SK-N-DZ (cell line): ENCODE measurements at places on chromosomes 3 and 15.

DNA sequence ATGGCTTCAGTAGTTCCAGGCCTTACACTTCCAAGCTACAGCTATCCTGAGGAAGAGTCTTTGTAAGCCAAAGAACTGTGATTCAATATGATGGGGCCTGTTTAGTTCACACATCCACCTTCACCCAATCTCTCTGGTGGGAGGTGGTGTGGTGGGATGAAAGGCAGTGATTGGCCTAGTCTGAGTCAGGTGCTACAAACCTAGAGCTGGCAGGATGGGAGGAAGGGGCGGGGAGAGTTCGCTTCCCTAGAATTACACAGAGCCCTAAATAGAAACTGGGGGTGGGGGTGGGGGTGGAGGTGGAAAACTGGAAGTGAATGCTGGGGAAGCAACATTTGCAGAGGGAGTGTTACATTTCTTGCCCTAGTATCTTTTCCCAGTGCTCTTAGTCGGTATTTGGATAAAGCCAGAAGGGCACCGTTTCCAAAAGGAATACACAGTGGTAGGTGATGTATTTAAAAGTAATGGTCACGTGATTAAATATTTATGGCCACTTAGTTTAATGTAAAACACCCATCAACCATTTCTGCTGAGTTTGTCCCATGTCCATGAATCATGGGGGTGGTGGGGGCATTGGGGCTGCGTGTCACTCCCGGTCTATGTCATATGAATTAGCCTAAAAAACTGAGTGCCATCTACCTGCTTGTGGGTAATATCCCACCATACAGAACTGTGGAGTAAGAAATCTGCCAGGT lies 247.6 kb upstream of the PROK2 start:
- no peak for DNase-seq

GRCh38 chr15:83305704-83306291 lies 21.3 kb upstream of the BNC1 start:
- DNase-seq, result peak; percentile 82

DNA sequence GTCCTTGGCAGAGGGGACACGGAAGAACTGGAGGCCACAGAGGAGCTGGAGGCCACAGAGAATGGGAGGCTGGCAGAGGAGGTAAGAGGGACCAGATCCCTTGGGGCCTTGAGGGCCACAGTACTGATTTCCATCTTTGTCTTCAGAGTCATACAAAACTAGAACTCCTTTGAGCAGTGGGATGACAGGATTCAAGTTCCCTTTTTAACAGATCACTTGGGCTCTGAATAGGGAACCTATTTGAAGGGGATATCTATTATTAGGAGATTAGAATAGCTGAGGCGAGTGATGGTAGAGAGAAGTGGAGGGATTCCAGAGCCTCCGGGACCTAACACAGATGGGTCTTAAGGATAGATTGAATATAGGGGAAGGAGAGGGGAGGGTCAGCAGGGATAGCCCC lies 55.7 kb downstream of the OXNAD1 start:
- DNase-seq, result no peak

DNA sequence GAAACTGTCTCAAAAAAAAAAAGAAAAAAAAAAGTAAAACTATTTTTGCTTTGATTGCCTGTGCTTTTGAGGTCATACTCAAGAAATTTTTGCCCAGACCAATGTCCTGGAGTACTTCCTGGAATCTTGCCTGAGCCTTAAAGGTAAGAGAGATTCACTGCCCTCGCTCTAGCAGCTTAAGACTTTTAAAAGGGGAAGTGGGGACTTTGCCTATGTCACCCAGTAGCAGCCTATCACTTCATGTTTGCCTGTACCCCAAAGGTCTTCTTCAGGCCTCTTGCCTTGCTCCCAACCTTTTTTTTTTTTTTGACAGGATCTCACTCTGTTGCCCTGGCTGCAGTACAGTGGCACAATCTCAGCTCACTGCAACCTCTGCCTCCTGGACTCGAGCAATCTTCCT lies 18.9 kb upstream of the GOLGB1 start:
- DNase-seq, result no peak

DNA sequence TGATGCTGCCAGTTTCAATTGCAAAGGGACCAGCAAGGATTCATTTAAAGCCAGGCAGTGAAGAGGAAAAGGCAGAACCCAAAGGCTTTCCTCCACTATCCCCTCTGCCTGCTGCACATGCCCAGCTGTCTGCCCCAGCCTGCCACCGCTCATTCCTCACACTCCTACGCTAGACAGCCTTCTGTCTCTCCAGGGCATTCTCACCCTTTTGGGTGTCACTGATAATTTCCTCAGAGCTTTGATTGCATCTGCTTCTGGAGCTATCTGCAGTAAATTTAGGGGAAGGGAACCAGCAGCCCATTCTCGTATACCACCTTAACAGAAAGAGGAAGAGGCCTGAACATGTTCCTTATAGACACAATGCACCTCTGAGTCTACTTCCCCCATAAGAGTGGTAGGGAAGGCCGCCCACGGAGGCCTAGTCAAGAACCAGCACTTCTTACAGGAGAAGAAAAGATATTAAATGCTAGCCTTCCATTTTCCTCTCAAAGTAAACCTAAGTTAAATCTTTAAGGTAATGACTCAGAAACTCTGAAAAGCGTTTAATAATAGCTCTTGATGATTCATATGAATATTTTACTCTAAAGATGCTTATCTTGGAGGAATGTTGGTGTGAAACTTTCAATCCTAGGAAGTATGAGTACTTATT lies 20.9 kb downstream of the NUDT16 start:
- DNase-seq, result no peak

GRCh38 chr3:144879701-144880100 lies 908.1 kb downstream of the DIPK2A start:
- DNase-seq, result no peak

- no peak for DNase-seq
Measured at GRCh38 chr3:182855076-182855475, 61.8 kb downstream of the ATP11B start.

GRCh38 chr3:44970926-44971490 lies 5.0 kb downstream of the ZDHHC3 start:
- DNase-seq, result no peak

- no peak for DNase-seq
Measured at GRCh38 chr3:52494445-52494844, 693 bp upstream of the STAB1 start.

DNA sequence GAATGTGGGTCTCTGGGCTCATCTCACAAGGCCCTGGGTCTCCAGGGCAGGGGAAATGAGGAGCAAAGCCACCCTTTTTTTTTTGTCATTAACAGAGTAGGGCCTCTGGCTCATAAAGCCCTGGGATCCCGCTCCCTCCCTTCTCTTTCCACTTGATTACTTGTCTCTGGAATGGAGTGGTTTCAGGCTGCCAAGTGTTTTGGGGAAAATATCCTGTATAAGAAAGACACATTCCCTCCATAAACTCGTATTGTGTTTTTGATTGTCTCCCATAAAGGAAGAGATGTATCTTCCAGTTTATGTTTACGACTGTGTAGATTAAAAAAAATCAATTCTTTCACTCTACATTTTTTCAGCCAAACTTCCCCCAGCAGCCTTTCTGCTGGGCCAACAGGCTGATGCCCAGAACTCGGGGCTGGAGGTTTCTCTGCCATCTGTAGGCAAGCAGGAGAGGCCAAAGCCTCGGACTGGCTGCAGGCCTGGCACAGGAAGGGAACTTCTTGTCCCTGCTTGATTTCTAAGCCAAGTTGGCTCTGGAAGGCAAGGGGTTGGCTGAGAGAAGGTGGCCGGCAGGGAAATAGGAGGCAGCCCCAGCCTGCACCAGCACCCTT lies 49.4 kb upstream of the INSYN1 start:
- DNase-seq, result no peak

DNA sequence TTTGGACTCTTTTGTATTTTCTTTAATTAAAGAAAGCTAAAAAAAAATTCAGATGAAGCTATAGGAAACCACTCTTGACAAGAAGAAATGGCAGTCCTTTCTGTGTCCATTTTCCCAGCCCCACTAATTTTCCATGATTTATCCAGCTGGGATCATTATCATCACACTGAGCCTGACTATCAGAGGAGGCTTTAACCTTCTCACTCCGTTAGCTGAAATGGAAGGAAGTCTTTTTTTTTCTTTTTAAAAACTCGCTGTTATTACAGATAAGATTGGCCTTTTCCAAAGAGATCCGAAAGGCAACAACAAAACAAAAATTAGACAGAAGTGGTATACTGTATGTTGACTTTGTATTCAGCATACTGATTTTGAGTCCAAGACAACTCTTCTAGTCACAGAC lies 366.2 kb upstream of the ROPN1 start:
- no peak for DNase-seq

DNA sequence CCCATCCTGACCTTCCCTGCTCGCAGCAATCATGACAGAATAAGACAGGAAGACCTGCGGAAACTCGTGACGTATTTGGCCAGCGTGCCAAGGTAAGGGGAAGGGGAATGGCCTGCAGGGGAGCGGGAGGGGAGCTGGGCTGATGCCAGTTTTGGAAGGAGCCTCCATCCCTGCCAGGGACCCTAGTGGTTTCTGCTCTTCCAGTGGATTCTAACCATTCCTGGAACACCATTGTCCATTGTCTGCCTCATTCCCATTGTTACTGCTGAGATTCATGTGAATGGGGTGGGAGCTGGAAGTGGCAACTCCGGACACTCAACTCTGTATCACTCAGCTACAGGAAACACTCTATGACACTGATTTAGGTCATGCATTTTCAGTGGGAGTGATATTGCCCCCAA lies 242.9 kb upstream of the ROPN1 start:
- DNase-seq, result no peak

GRCh38 chr3:127305499-127306060 lies 17.7 kb upstream of the PRR20G start:
- DNase-seq, result no peak

DNA sequence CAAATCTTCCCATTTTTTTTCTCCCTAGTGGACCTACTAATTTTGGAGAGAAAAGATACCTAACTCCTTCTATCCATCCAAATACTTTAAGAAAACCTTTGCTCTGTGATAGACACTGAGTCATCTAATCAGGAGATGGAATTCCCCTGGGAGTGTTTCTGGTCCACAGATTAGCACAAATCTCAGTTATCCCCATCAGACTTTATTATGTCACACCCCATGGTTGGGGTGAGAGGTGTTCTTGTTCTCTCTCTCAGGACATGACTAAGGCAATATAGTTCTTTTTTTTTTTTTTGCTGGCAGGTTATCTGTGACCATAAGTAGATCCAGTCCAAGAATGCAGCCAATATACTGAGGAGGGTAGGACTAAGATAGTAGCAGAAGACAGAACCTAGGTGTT lies 15.8 kb downstream of the SLC9A9 start:
- no peak for DNase-seq

GRCh38 chr3:130779031-130779430 lies 32.4 kb upstream of the PIK3R4 start:
- DNase-seq, result no peak

DNA sequence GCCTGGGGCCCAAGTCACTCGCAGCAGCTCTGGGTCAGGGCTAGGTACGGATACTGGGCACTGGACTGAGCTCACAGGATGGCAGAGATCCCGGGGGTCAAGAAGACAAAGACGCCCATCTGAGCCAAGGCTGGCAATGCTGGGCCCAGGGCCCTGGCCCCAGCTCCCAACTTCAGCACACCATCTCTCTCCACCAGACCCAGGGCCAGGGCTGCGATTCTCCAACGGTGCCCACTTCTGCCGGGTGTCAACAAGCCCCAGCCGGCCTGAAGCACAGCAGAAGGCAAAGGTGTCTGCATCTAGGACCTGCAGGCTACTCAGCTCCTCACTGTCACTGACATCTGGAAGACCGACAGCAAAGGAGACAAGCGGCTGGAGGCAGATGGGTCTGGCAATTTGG lies 8.6 kb downstream of the WDR73 start:
- no peak for DNase-seq

- DNase-seq, result no peak
Measured at GRCh38 chr3:194556086-194557056, 69.6 kb upstream of the ATP13A3 start.

DNA sequence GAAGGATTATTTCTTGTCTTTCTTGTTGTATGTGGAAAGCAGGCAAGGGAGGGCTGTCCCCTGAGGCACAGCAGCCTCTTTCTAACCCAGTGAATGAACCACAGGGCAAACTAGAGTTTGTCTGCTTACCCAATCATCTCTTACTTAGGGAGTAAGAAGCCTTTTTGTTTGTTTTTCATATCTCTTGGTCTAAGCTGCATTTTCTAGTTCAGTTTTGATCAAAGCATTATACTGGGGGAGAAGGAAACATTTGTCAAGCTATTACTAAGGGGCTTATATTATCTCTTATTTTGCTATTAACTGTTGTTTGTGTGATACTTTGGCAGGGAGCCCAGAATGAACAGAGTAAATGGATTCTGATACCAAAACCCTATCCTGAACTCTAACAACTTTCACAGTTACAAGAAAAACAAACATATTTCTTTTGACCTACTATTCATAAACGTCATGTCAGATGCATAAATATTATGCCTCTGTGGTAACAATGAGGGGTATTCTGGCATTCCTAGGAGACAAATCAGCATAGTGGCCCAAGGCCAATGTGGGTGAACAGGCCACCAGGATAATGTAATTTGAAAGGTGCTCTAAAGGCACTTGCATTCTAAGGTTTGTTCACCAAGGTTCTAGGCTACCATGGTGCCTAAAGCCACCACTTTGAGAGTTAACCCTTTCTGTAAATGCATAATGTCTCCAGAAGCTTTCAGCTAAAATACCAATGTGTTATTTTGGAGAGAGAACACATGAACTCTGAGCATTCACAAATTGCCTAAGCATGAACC lies 271.6 kb upstream of the ZPLD1 start:
- DNase-seq, result no peak

GRCh38 chr15:50260969-50261496 lies 4.5 kb downstream of the HDC start:
- DNase-seq, result no peak

- DNase-seq, result no peak
Measured at GRCh38 chr3:53730576-53730975, 115.6 kb downstream of the CHDH start.

- no peak for DNase-seq
Measured at GRCh38 chr3:172520301-172520831, 2.9 kb downstream of the TNFSF10 start.

GRCh38 chr15:96515371-96515770 lies 184.9 kb downstream of the NR2F2 start:
- no peak for DNase-seq

DNA sequence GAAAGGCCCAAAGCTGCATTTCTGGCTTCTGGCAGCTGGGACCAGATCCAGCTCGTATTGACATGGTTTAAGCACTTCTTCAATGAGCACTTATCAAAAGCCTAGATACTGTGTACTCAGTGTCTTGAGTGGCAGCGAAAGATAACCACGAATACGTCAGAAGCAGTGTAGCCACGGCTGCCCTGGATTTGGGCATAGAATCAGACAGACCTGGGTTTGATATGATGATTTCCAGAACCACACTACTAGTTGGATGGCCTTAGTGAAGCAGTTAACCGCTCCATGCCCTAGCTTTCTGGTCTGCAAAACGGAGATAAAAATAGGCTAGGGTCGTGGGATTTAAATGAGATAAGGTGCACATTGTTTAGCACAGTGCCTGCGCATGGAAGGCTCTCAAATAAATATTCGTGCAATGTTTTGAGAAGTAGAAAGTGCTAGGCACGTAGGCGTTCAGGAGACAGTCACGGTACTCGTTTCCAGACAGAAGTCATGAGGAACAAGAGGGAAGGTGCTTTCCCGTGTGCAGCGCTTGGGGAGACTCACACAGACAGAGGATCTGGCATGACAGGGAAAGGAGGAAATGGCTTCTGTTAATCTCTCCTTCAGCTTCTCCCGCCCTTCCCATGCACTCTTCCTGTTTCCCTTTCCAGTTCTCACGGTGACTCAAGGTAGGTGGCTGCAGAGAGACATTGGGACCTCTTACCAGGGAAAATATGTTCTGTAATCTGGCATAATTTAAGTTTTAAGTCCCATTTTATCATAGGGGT lies 70.3 kb downstream of the CCNL1 start:
- peak; percentile 30 for DNase-seq
